C1 segment of cervical spinal cord (tissue), 14 donors: ENCODE measurements at places on chromosomes 5 and 9.

GRCh38 chr9:120942186-120943001 is 15.8 kb upstream of the TRAF1 start:
- DNase-seq, result no peak

GRCh38 chr9:129323376-129323998 is 145.4 kb upstream of the IER5L start:
- DNase-seq, result no peak

DNA sequence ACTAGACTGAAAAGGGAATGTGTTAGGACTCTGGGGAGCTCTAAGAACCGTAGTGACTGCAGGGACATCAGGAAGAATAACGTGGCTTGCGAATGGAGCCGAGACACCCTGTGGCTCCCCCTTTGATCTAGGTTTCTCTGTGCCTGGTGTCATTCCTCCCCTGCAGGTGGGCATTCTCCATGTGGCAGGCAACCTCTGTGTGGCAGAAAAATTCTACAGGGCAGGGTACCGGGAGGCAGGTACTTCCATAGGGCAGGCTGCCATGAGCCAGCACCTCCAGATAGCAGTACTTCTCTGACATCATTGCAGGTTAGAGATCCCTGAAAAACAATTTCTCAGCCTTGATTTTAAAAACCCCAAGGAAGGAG is 43.1 kb downstream of the ROPN1L start:
- no peak for DNase-seq

GRCh38 chr9:70491426-70492318 is 77.2 kb upstream of the KLF9 start:
- DNase-seq, result no peak

DNA sequence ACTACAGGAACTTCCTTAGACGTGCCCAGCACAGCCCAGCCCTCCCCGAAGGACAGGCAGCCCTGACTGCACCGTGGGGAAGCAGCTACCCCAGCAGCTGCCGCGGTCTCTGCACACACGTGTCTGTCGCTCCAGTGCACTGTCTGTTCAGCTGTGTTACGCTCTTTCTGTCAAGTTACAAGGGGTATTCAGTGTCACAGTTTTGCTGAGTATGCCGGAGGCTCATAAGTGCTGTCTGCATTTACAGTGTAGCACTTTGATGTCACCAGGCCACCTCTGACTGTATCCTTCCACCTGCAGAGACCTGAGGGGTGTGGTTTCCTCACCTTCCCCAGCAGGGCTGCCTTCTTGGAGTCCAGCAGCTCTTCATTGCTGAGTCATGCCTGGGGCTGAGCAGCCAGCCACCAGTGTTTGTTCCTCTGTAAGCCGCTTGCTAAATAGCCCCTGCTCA is 126.8 kb downstream of the EHMT1 start:
- no peak for DNase-seq

- DNase-seq, result no peak
These were observed 14.2 kb downstream of the IARS1 start for GRCh38 chr9:92279302-92279701.

GRCh38 chr5:66718374-66719002 is 122.3 kb downstream of the MAST4 start:
- DNase-seq, result no peak

DNA sequence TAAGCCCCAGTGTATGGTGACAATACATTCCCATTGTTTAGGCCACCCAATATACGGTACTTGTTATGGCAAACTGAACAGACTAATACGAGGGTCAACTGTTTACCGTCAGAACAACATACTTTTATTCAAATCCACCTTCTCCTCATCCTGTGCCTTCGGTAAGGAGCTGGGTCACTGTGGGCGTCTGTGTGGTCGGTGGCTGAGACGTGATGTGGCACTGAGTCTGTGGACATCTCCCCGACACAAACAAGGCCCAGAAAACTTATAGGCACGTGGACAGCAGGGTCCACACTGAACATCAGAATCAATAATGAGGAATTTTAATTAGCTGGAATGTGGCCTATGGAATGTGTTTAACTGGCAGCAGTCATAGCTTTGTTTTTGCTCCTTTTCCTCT is 154.3 kb upstream of the IRX2 start:
- DNase-seq, result no peak

DNA sequence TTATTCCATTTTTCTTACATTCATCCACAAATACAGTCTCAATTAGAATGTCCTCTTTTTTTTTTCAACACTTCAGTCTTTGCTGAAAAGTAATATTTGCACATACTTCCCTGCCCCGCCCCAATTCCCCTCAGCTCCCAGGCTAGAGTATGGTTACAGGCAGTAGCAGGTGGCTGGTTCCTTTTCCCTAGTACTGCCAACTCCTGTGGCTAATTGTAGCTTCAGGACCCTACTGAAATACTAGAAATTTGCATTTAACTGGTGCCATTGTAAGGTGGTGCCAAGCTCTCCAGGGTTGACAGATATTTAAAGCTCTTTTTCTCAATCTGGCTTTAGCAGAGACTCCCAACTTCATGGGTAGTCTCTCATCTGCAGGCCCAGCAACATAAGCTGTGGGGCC is 80.3 kb downstream of the FAM81B start:
- DNase-seq, result no peak

DNA sequence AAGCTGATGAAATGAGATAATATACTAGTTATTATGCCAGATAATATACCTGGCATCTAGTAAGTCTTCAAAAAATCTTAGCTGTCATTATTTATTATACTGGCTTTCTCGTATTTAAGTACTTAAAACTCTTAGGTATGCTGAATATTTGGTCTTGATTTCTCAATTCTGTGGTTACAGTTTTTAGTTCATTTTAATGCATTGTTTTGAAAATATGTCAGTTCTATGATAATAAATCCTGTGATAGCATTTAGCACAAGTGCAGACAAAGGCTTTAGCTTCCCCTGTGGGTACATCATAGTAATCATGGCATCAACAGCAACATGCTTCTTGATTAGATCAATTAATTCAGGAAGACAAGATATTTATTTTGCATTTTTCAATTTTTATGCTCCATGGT is 133.0 kb downstream of the SMC2 start:
- DNase-seq, result no peak

- no peak for DNase-seq
These were observed 22.4 kb downstream of the NIPSNAP3B start for GRCh38 chr9:104786293-104786692.

DNA sequence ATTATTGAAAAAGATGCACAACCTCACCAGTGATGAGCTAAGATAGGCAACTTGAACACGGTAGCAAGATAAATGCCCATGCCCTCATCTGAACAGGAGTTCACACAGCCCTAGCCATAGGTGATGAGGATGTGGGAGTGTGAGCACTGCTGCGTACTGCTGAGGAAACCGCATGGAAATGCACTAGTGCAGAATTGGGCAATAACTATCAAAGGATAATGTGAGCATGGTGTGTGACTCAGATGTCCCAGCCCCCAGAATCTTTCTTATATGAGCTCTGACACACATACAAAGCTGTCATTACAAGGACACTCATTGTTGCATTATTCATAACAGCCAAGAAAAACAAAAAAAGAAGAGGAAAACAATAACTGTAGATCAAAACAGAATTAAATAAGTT is 521.2 kb downstream of the IRX1 start:
- no peak for DNase-seq

- no peak for DNase-seq
These were observed 92.0 kb downstream of the AMBP start for GRCh38 chr9:113985968-113986585.

DNA sequence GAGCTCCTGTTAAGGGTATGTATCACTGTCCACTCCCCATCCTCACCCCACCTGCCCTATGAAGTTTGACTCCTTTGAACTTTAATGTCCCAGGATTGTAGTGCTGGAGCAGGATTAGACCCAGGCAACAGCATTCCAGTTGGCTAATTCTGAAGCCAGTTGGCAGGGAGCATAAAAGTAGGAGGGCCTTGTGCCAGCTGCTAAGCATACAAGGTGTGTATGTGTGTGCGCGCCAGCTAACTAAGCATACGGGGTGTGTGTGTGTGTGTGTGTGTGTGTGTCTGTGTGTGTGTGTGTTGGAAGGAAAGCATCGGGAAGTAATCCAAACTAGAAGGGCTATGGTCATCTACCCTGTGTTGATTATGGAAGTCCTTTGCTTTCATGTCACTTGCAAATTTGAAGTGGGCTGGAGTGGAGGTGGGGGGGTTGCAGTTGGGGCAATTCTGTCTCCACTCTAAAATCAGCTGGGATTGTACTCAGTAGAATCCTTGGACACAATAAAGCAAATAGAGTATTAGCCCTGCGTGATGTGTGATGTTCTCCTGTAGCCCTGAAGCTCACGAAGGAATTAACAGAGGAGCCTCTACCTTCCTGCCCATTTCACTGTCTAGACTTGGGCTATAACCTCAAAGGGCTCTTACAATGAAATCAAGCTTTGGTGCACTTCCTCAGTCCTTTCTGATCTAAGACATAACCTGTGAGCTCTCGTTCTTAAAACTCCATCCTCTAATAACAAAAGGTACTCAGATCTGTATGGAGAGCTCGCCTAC is 26.9 kb downstream of the HMGCR start:
- no peak for DNase-seq

DNA sequence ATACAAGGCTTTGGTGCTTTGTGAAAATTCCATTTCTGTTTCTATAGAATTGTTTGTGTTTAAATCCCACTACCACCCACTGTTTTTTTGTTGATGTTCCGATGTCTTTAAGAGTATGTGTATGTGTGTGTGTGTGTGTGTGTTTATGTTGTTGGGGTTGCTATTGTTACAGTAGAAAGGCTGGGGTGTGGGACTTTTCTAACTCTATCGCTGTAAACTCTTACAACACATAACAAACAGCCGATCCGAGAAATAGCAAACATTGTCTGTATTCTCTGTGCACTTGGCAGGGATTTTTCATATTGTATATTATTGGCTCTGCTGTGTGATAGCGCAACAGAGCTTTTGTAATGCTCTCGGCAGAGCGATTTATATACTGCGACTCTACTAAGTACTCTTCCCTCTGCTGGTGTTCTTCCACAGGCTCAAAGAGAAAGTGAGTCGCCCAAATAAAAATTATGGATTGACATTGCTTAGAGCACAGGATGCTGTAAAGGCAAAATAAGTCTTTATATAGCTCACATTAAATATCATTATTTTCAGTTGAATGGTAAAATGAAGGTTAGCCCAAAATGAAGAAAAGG is 492.2 kb upstream of the ARRDC3 start:
- no peak for DNase-seq

DNA sequence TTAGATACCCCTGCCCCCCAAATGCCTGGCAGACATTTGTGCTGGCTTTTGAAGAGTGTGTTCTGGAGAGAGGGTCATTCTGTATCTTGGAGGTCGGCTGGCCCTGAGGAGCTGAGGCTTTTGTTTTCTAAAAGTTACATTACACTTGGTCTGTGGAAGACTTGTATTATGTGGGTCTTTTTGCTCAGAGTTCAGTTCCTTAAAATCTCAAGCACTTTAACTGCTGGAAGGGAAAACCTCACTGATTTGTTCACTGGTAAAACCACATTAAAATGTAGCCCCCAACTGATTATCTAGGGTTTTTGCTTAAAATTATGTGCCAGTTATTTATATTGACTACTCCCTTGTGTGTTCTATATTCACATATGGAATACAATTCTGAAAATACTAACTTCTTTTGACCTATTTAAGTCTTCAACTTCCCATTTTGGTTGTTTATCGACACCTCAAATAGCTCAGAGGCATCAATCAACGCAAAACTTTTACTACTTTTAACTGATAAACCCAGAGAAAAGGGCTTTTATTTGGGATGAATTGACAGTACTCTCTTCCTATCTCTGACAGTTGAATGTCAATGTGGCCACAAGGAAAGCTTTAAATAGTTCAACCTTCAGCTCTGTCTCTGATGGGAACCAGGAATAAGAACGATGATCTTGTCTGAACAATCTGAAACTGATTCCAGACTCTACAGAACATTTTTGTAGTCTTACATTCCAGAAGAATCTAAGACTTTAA is 54.0 kb upstream of the MAP3K1 start:
- DNase-seq, result no peak

GRCh38 chr9:130172161-130172857 is at the start of gene NCS1:
Gene NCS1, plus strand, starts transcription at chr9:130172404. Its CDS starts 260 bp downstream, at chr9:130172664.
- peak; percentile 59 for DNase-seq

DNA sequence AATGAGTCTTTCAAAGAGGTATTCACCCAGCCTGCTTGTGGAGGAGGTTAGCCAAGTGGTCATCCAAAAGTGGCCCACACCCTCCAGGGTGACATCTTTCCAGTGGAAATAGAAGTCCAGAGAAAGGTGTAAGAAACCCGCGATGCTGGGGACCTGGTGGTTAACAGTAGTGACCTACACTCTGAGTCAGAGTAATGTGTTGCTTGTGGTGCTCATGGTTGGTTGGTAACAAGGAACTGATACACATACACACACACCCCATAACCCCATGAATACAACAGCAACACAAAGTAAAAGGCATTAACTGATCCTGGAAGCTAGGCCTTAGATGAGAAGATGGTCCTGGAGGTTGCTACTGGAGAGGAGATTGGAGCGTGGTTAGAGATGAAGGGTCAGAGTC is 26.9 kb downstream of the MRPS30 start:
- DNase-seq, result no peak

GRCh38 chr9:132901858-132902831 is 23.4 kb downstream of the SPACA9 start:
- DNase-seq, result no peak

GRCh38 chr9:36008774-36009300 is 27.9 kb upstream of the RECK start:
- DNase-seq, result peak; percentile 34

- no peak for DNase-seq
These were observed 275.3 kb downstream of the TMEM38B start for GRCh38 chr9:105969636-105970035.

- DNase-seq, result no peak
These were observed 2385.2 kb upstream of the C9orf72 start for GRCh38 chr9:29958469-29958868.

DNA sequence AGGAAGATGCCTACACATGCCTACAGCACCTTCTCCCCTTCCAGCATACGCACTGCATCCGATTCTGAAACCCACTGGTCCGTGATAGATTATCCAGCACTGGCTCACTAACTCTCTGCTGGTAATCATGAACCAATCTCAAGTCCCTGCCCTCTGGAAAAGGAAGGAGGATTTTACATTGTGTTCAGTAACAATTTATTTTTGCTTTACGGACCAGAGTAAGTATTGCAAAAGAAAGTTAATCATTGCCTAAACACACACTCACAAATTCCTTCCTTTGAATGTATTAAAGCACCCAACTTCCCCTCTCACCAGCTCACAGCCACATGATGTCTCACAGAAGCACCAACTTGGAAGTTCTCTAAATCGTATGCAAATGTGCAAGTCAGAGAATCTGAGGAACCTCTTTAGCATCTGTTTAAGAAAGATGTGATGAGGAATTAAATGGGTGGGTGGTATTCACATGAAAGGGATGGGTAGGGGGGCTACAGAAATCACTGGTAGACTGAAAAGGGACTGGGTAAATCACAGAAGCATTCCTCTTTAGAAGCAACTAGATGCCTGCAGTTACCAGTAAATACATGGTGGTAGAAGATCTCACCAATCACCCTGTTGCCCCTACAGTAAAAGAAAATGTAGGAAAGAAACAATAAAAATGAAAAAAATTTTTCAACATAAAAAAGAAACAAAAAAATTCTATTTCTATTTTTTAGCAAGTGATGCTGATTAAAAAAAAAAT is 8.4 kb downstream of the GNAQ start:
- DNase-seq, result no peak
